T-cell (primary cell): ENCODE measurements at places on chromosomes 7 and 10.

GRCh38 chr7:30379131-30379530, 94.7 kb downstream of the ZNRF2 start:
- no peak for DNase-seq

DNA sequence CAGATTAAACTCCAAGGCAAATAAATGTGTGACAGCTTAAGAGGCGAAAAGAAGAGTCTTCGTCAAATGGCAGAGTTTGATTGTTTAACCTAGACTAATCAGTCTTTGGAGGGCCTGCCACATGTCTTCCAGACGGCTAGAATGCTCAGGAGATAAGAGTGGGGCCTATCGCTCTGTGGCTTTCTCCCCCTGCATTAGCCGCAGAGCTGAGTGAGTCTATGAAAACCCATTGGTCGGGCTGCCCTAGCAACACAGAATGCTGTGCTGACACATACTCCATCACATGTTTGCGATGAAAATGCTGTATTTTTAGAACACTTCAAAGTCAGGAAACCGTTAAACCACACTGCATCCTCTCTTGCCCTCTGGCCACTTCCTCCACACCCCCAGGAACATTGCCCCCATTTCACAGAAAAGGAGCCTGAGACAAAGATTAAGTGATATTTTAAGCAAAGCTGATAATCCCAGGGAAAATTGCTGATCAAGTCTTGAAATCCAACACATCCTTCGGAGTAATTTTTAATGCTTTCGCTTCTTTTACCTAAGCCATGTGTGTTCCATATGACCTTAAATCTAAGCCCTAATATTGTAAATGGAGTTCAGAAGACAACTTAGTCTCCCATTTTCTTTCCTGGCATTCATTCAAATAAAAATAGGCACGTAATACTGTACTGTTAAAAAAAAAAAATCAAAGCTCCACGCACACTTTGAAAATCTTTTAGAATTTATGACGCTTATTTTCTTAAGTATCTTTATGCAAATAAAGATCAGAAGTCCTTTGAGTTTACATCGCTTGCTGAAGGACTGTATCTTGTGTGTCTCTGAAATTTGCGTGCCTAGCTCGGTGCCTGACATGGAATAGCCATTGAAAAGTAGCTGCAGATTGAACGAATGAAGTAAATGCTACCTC, 161.2 kb downstream of the CELF2 start:
- peak; percentile 84 for DNase-seq

DNA sequence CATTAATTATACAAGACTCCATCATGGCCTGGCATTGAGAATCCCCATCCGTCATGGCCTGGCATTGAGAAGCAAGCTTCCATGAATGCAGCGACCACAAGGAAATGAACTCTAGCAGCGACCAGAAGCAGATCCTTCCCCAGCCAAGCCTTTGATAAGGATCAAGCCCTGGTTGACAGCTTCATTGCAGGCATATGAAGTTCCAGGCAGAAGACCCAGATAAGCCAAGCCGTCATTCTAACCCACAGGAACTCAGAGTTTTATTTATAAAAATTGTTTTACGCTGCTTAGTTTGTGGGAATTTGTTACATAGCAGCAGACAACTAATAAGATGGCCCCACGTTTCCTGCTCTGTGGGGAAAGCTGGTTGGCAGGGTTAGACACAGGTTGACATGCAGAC, 642.3 kb downstream of the GATA3 start:
- no peak for DNase-seq

GRCh38 chr10:119370111-119370741, 162.9 kb downstream of the GRK5 start:
- DNase-seq: no peak

GRCh38 chr10:103941801-103942200, 23.8 kb upstream of the STN1 start:
- no peak for DNase-seq

GRCh38 chr10:69863580-69863979, 61.9 kb downstream of the COL13A1 start:
- no peak for DNase-seq

DNA sequence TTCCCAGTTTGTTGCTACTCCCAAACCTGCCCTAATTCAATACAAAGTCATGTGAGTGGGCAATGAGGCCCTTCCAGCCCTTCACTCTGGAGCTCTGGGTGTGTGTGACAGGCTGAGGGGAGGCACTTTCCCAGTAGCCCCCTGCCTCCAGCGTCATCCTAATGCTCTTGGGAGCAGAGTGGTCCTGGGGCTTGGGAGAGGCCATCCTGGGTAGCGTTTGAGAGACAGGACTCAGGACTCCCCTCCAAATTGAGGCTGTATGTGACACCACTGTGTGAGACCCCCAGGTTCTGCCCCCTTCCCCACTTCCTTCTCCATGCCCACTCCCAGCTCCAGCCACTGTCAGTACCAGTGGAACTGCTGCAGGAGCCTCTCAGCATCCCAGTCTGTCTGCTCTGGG, 6.5 kb upstream of the CRYGN start:
- DNase-seq: no peak

- DNase-seq: no peak
These were observed 11.0 kb downstream of the CROT start for GRCh38 chr7:87356448-87356847.

DNA sequence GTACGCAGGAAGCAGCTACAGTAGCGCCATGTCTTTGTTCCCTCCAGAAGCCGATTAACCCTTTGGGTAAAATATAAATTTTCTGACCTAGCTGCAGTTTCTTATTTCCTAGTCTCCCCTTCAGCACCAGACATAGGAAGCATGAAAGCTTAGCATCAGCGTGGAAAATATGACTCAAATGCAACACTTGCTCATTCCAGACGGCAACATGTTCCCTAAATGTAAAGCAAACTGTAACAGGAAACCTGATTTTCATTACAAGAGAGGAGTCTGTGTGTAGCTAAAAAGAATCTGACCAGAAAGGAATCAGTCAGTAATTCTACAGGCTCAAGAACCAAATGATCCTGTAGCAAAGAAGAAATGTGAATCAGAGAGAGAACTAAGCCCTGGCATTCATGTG, 219.2 kb downstream of the C7orf25 start:
- no peak for DNase-seq

GRCh38 chr7:120190109-120190508, 82.9 kb upstream of the KCND2 start:
- no peak for DNase-seq

DNA sequence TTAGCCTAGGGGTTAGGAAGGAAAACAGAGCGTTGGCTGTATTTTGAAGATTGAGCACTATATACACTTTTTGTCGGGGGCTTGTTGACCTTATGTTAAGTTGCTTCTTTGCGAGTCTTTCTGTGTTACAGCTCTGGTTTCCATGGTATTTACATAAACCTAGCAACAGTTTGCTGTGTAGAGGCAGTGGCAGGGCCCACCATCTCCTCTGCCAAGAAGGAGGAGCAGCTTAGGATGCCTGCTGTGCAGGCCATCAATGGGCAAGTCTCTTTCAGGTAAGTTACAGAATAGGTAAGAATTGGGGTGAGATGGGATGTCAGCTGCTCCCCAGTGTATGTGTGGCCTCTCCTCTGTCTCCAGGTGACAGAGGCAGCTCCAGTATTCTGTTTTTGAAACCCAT, 485.5 kb downstream of the LRMDA start:
- DNase-seq: no peak

- DNase-seq: no peak
These were observed 529.5 kb upstream of the FZD8 start for GRCh38 chr10:36171556-36171952.

- peak; percentile 41 for DNase-seq
These were observed 209.1 kb downstream of the CCSER2 start for GRCh38 chr10:84537447-84537931.

GRCh38 chr10:5534880-5535856, 10.4 kb downstream of the CALML3 start:
- no peak for DNase-seq

- no peak for DNase-seq
These were observed 35.8 kb downstream of the FOXL3 start for GRCh38 chr7:325811-326210.

GRCh38 chr7:5689716-5690115, 91.7 kb downstream of the RNF216 start:
- DNase-seq: no peak

- no peak for DNase-seq
These were observed 1071.8 kb downstream of the DNAJB9 start for GRCh38 chr7:109641445-109641844.
